CD4-positive, CD25-positive, alpha-beta regulatory T cell (primary cell): ENCODE measurements at places on chromosomes 3 and 15.

GRCh38 chr3:186035277-186035676 lies 73.6 kb downstream of the ETV5 start:
- H3K27ac ChIP-seq = no peak overlapping the region
- H3K4me3 ChIP-seq = no peak overlapping the region
- H3K36me3 ChIP-seq = no peaks in the 10 kb centered on the region
- no peak for DNase-seq
- H3K27me3 ChIP-seq = peaks cover 4% of the 10 kb centered on the region

DNA sequence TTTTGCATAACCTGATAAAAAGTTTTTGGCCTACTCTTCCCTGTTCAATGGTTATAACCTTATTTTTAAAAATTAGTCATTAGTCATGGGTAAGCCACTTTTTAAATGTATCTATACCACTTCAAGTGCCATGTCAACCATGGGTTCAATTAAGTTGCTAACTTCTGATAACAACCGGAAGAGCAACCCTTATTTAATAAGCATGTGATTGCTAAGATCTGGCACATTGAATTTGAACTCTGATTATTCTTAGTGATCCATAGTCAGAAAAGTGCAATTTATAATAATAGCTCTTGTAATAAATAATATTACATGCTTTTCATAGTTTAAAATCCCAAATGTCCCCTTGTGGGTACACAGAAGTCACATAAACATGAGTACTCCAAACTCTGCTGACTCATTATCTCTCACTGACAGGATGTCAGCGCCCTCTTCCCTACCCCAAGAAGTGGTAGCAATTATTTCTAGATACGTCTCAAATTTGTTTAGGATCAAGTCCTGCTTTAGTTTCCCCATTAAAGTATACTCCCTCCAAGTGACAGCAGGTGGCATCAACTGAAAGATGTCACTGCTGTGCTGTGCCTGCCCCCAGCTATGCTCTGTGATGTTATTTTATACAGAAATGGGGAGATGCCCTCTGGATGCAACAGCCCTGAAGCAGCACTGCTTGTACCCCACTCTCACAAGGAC lies 18.6 kb downstream of the SAMD7 start:
- no peak overlapping the region for H3K27ac ChIP-seq
- H3K4me3 ChIP-seq = no peak overlapping the region
- H3K4me1 ChIP-seq = no peaks in the 10 kb centered on the region
- no peak for DNase-seq
- H3K36me3 ChIP-seq = no peaks in the 10 kb centered on the region

- no peak overlapping the region for H3K4me3 ChIP-seq
- no peak overlapping the region for H3K27ac ChIP-seq
- no peak for DNase-seq
- H3K27me3 ChIP-seq = no peaks in the 10 kb centered on the region
Measured at GRCh38 chr15:31148297-31149087, 47.0 kb upstream of the TRPM1 start.

GRCh38 chr15:68434021-68434420 lies 2.1 kb upstream of the ITGA11 start:
- DNase-seq = no peak
- H3K27me3 ChIP-seq = peaks cover 22% of the 10 kb centered on the region
- no peaks in the 10 kb centered on the region for H3K4me1 ChIP-seq
- no peak overlapping the region for H3K27ac ChIP-seq
- no peaks in the 10 kb centered on the region for H3K36me3 ChIP-seq
